Posterior cingulate gyrus (tissue), 11 donors: ENCODE measurements at places on chromosomes 5 and 9.

GRCh38 chr5:83306572-83307241, 164.8 kb upstream of the VCAN start:
- no peak for DNase-seq

- no peak for DNase-seq
Observed at GRCh38 chr9:134222018-134222573, 57.7 kb upstream of the RNU6ATAC start.

DNA sequence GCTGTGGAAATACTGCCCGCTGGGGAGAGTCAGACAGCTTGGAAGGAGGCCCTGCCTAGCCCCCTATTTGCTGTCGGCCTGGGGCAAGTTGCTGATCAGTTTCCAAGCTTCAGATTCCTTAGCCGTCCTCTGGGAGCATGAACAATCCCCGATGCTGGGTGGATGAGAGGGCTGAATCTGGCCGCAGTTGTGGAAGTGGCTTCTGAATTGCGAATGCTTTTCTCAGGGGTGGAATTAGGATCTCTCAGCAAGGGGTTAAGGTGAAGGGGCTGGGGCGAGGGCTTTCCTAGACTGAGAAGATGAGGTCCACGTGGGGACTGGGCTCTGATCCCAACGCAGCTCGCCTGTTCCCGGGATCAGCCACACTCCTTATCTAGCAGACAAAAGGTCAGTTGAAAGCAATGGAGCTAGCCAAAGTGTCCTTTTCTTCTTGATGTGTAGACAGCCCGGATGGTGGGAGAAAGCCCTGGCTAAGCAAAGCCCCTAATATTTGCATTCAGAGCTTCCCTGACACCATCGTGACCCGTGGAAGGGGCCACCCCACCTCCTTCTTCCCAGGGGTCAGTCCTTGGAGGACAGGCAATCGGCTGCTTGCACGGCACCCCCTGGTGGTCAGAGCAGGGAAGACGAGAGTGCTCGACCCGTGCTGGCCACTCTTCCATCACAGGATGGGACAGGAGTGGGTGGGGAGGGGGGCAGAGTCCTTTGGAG, 54.9 kb downstream of the COL15A1 start:
- no peak for DNase-seq

DNA sequence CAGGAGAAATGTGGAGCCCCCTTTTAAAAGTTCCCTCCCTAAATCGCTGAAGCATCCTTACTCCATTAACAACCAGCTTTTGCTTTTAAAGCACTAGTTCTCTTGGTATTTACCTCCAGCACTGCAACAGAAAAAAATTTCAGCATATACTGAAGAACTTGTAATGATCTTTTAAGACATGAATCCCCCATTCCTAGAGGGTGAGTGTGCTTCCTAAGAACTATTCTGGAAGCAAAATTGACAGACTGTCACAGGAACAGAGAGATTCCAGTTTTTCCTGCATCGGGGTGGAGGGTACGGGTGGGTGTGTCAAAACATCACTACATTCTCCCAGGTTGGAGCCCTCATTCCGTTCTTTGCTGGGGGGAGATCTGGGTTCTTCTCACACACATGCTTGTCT, 151.9 kb downstream of the EBF1 start:
- no peak for DNase-seq

DNA sequence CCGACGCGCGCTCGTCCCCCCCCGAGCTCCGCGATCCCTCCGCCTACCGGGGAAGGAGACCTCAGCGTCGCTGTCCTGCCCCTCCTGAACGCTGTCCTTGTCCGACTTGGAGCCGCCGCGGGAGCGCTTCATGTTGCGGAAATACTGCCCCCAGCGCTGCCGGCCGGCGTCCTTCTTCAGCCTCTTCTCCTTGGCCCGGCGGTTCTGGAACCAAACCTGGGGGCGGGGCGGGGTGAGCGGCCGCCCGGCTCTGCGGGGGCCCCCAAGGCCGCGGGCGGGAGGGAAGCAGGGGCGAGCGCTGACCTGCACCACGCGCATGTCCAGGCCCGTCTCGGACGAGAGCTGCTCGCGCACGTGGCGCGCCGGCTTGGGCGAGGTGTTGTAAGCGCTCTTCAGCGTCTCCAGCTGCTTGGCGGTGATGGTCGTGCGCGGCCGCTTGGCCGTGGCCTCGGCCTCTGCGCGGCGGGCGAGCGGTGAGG, 6.3 kb downstream of the LHX3 start:
- DNase-seq = no peak

DNA sequence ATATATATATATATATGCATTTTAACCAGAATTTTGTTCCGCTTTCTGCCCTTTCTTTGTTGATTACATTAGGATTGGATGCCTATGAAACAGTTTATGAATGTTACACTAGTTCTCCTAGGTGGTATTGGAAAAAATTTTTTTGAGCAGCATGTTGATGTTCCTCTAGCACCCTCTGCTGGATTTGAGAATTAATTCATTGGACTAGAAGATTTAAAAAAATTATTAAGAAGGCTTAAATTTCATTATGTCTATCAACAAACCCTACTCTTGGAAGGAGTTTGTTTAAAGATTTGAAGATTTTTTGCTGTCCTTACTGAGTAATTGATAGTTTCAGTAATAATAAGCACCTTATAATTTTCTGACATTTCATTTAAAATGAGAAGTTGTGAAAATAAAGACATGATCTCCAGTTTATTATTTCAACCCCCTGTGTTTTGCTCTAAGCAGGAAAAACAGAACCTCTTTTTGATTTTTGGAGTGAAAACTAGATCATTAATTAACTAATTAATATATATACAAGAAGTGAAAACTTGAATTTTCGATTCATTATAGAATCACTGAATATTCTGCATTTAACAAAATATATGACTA, 89.6 kb downstream of the CCDC171 start:
- no peak for DNase-seq

DNA sequence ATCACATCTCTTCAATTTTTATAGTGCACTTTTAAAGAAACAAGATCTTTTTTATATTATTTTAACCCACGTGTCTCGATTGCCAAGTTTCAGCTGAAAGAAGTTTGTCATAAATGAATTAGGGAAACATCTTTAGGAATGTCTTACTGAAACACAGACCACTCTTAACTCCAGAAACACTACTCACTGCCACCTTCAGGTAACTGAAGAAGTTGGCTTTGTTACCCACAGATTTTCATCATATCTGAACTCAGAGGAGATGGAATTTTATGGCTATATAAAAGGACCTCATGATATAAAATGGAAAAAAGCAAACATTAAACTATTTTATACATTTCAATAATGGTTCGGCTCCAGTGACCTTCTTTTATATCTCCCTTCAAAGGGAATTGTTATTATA, 158.0 kb downstream of the SEMA5A start:
- no peak for DNase-seq

DNA sequence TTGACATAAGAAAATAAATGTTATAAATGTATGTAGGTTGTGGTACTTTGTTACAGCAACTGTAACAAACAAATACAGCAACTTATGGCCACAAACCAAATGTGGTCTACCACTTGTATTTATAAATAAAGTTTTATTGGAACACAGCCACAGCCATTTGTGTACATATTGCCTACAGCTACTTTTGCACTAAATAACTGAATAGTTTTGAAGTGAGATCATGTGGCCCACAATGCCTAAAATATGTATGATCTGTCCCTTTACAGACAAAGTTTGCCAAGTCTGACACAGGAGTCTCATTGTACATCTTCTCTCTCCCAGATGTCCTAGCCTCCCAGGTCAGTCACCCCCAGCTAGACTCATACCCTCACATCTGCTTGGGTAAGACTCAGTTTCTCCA, 283.6 kb upstream of the PRDM9 start:
- no peak for DNase-seq

DNA sequence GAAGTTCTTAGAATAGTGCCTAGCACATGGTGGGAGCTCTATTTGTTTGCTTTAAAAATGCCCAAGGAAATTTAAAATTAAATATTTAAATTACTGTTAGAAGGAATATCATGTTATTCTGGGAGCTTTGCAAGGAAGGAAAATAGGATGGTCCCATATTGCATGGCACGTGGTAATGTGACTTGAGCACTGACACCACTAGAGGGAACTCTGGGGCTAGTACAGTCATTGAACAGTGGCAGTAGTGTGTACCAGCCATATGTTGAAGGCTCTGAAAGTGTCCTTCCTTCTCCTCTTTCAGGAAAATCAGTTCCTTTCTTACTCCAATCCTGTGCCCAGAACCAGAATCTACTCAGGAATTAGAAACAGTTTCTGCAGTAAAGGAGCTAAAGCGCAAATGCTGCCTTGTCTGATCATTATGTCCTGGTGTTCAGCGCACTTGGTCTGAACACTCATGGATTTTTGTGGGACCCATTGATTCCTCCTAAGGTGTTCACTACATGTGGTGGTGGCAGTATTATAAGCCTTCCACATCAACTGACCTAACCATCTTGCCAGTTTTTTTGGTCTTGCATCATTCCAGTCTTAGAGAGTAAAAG, 54.1 kb downstream of the GDA start:
- DNase-seq = no peak

GRCh38 chr9:2823227-2823626, 20.7 kb downstream of the PUM3 start:
- no peak for DNase-seq

DNA sequence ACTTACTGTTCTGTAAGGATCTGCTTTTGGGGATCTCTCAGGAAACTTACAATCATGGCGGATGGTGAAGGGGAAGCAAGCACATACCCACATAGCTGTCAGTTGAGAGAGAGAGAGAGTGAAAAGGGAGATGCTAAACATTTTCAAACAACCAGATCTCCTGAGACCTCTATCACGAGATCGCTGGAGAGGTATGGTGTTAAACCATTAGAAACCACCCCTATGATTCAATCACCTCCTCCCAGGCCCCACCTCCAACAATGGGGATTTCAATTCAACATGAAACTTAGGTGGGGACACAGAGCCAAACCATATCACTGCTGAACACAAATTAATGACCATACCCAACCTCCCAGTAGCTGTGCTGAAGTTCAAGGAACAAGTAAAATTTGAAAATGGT, 48.2 kb upstream of the PRDM9 start:
- no peak for DNase-seq

DNA sequence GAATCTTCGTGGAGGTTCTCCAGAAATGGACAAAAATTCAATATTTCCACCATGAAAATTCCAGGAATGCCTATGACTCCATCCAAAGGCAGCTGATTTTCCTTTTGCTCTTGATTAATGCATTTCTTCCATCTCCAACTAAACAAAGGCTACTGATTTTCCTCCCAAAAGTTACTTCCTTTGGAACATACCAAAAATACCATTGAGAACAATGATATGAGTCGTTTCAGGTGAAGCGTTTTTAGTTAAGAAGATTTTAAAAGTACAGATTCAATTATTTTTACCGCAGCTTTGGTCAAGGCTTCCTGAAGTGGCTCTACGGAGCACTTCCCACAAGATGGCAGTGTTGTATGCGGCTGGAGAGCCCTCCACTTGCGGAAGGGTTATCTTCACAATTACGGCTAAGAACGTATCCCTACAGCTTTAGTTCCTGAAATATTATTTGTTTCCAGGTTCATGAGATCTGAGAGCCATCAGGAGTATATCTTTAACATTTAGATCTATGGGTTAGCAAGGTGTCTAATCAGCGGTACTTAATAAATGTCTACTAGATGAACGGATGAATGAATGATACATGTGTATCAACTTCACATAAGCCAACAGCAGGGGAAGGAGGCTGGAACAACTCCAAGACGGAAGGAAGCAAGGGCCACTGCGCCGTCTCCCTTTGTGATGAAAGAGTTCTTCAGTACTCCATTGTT, 35.9 kb upstream of the ARSB start:
- peak; percentile 38 for DNase-seq

GRCh38 chr5:163079618-163080017, 357.8 kb upstream of the CCNG1 start:
- DNase-seq = no peak

- no peak for DNase-seq
Observed at GRCh38 chr5:23522553-23522952, 15.1 kb downstream of the PRDM9 start.

DNA sequence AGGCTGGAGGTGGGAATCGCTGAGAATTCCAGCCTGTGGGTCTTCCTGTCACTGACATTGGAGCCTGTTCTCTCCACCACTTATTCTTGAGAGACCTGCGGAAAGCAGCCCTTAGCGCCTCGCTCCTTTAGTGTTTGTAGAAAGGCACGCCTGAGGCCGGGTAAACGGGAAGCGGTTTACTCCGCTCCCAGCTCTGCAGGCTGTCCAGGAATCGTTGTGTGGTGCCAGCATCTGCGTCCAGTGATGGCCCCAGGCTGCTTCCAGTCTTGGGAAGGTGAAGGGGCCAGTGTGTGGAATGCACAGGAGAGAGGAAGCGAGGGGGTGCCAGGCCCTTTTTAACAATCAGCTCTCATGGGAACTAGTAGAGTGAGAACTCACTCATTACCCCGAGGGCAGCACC, 44.6 kb upstream of the FCN2 start:
- no peak for DNase-seq

DNA sequence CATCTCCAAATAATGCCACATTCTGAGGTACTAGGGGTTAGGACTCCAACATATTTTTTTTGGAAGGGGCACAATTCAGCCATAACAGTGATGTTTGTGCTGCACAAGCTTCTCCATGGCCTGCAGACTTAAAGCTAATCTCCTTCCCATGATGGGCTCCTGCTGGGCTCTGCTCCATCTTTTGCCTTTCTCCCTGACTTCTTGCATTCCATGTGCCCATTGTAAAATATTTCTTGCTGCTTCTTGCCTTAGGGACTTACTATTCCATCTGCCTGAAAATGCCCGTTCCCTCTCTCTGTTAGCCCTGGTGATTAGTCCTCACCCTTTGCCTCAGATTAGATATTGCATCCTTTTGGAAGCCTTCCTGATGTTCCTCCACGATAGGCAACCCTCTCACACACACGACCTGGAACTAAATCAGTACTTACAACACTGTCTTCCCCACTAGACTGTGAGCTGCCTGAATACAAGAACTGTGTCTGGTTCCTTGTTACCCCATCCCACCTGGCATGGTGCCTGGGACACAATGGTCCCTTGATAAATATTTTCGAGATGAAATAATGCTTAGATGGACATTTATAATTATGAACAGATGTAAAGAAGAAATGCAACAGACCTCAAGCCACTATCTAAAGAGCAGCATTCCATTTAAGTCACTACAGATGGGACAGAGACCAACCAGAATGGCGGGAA, 33.5 kb downstream of the OR1J1 start:
- DNase-seq = no peak

- DNase-seq = no peak
Observed at GRCh38 chr9:116927726-116928125, 240.6 kb downstream of the TRIM32 start.

GRCh38 chr5:173473288-173473687, 143.2 kb downstream of the BOD1 start:
- no peak for DNase-seq

DNA sequence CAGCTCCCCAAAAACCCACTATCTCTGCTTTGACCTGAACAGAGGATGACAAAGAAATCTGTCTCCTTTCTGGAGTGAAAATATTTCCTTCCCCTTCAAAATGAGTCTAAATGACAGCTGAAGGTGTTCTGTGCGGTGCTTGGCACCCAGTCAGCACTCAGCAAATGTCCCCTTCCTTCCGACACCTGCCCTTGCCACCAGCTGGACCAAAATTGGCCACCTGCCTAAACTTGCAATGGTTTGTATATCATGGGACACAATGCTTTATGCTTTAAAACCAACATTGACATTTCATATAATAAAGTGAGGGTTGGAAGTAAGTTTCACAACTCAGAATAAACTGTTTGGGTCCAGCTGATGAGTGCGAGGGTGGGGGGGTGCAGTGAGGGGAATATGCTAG, 7.5 kb upstream of the TTC1 start:
- DNase-seq = no peak
